ENCODE measurements at places on chromosomes 3 and 15. TPM values are rescaled to one million over a fixed set of nuclear protein-coding genes. Genes with fewer than 3 reads are reported as not detected.

The INKA1 gene
- total RNA-seq, result 6.5 TPM

The FOXB1 gene
- 32.7 TPM for total RNA-seq

The HIGD2B gene
- 0.17 TPM for total RNA-seq

The RBP2 gene
- total RNA-seq, result not detected

The GOLGA8J gene
- not detected for total RNA-seq

The PLXNB1 gene
- total RNA-seq, result 46.5 TPM

The CSTA gene
- total RNA-seq, result not detected

The ARGFX gene
- not detected for total RNA-seq

The SAXO2 gene
- total RNA-seq, result 1.1 TPM

The CDHR4 gene
- not detected for total RNA-seq

The DENND6A gene
- 12.0 TPM for total RNA-seq

The GPR171 gene
- total RNA-seq, result not detected

The GRK7 gene
- 0.04 TPM for total RNA-seq

The FEZF2 gene
- 0.14 TPM for total RNA-seq

The ZIC4 gene
- 0.59 TPM for total RNA-seq

The GABRA5 gene
- 18.6 TPM for total RNA-seq

The AGBL1 gene
- total RNA-seq, result not detected

The ERICH6 gene
- not detected for total RNA-seq

The LMOD3 gene
- total RNA-seq, result not detected

The B4GALT4 gene
- total RNA-seq, result 31.7 TPM

The SLC9C1 gene
- total RNA-seq, result 0.41 TPM

The PDCD10 gene
- total RNA-seq, result 53.3 TPM

The TM6SF1 gene
- total RNA-seq, result 0.62 TPM

The NR2E3 gene
- 0.33 TPM for total RNA-seq

The CAPN7 gene
- 10.6 TPM for total RNA-seq

The IGSF10 gene
- total RNA-seq, result 0.21 TPM

The CLDN11 gene
- total RNA-seq, result 104 TPM

The GAP43 gene
- 26.4 TPM for total RNA-seq

The RARRES1 gene
- not detected for total RNA-seq

The CHRM5 gene
- total RNA-seq, result not detected

The LRTM1 gene
- total RNA-seq, result not detected

The DPPA4 gene
- total RNA-seq, result 546 TPM

The ITGA11 gene
- total RNA-seq, result 0.03 TPM

The NRROS gene
- total RNA-seq, result 5.3 TPM

The SCN5A gene
- total RNA-seq, result 8.1 TPM

The ONECUT1 gene
- 25.0 TPM for total RNA-seq

The GOLGA8G gene
- not detected for total RNA-seq

The TMOD2 gene
- total RNA-seq, result 1.2 TPM

The IL16 gene
- total RNA-seq, result not detected

The FAH gene
- total RNA-seq, result 17.6 TPM

The KBTBD12 gene
- total RNA-seq, result not detected

The CCPG1 gene
- 23.8 TPM for total RNA-seq

The MUSTN1 gene
- 0.63 TPM for total RNA-seq

The SOX2 gene
- total RNA-seq, result 264 TPM

The SEMA5B gene
- 22.4 TPM for total RNA-seq

The ASB14 gene
- total RNA-seq, result 0.03 TPM

The HGD gene
- total RNA-seq, result 0.18 TPM

The GOLGA8R gene
- not detected for total RNA-seq

The FBXL2 gene
- total RNA-seq, result 5.3 TPM

The ZNF717 gene
- total RNA-seq, result not detected

The GNAT1 gene
- total RNA-seq, result not detected

The MITF gene
- 0.30 TPM for total RNA-seq

The KIF23 gene
- 68.6 TPM for total RNA-seq

The LRRC31 gene
- not detected for total RNA-seq

All from H7 (cell line).